ENCODE measurements at places on chromosomes 13 and 19. TPM values are rescaled to one million over a fixed set of nuclear protein-coding genes. Genes with fewer than 3 reads are reported as not detected.

The ZNF835 gene
- total RNA-seq: 0.98 TPM

The TMEM59L gene
- total RNA-seq: 2.0 TPM

The ALG11 gene
- 15.0 TPM for total RNA-seq

The CLEC4G gene
- total RNA-seq: not detected

The SIGLEC9 gene
- not detected for total RNA-seq

The MAP1S gene
- 42.6 TPM for total RNA-seq

The SPATA13 gene
- total RNA-seq: 37.5 TPM

The FBN3 gene
- not detected for total RNA-seq

The TLE6 gene
- 1.4 TPM for total RNA-seq

The ZNF329 gene
- total RNA-seq: 10.2 TPM

The ZNF763 gene
- total RNA-seq: 0.42 TPM

The OPA3 gene
- 7.5 TPM for total RNA-seq

The F2RL3 gene
- total RNA-seq: 0.64 TPM

The PNMA8B gene
- 0.04 TPM for total RNA-seq

The POU2F2 gene
- total RNA-seq: 1.2 TPM

The SOX1 gene
- total RNA-seq: not detected

The C1QTNF9 gene
- total RNA-seq: not detected

The CGB2 gene
- not detected for total RNA-seq

The CD33 gene
- 3.1 TPM for total RNA-seq

The NMRK2 gene
- not detected for total RNA-seq

The ZNF730 gene
- total RNA-seq: 3.2 TPM

The IQCN gene
- 0.94 TPM for total RNA-seq

Data from A375 (cell line).